ENCODE measurements at places on chromosomes 11 and 22. TPM values are rescaled to one million over a fixed set of nuclear protein-coding genes. Genes with fewer than 3 reads are reported as not detected.

The PTPN5 gene
- not detected for total RNA-seq

The SPI1 gene
- total RNA-seq = not detected

The APOL6 gene
- 26.2 TPM for total RNA-seq

The MS4A6A gene
- not detected for total RNA-seq

The CSNK2A3 gene
- total RNA-seq = 0.70 TPM

The CHST1 gene
- 0.15 TPM for total RNA-seq

The OR52B6 gene
- not detected for total RNA-seq

The PHOX2A gene
- total RNA-seq = not detected

The B4GALNT4 gene
- total RNA-seq = 1.1 TPM

The SEPTIN5 gene
- 55.8 TPM for total RNA-seq

The TENM4 gene
- 12.6 TPM for total RNA-seq

The CSKMT gene
- total RNA-seq = 7.4 TPM

The DNAJB7 gene
- not detected for total RNA-seq

The ST3GAL4 gene
- 42.0 TPM for total RNA-seq

The OR51E2 gene
- under 0.01 TPM for total RNA-seq

The CD6 gene
- total RNA-seq = not detected

The SAA1 gene
- not detected for total RNA-seq

The TSSK2 gene
- total RNA-seq = under 0.01 TPM

The GRM5 gene
- under 0.01 TPM for total RNA-seq

The OSBP2 gene
- 0.45 TPM for total RNA-seq

The RFPL2 gene
- not detected for total RNA-seq

The TMEM25 gene
- 15.2 TPM for total RNA-seq

The PLEKHB1 gene
- 1.1 TPM for total RNA-seq

The ELFN2 gene
- total RNA-seq = not detected

The TMEM45B gene
- total RNA-seq = not detected

The GVQW3 gene
- total RNA-seq = 1.4 TPM

The RNH1 gene
- 372 TPM for total RNA-seq
